ENCODE measurements at places on chromosomes 12 and 14.

DNA sequence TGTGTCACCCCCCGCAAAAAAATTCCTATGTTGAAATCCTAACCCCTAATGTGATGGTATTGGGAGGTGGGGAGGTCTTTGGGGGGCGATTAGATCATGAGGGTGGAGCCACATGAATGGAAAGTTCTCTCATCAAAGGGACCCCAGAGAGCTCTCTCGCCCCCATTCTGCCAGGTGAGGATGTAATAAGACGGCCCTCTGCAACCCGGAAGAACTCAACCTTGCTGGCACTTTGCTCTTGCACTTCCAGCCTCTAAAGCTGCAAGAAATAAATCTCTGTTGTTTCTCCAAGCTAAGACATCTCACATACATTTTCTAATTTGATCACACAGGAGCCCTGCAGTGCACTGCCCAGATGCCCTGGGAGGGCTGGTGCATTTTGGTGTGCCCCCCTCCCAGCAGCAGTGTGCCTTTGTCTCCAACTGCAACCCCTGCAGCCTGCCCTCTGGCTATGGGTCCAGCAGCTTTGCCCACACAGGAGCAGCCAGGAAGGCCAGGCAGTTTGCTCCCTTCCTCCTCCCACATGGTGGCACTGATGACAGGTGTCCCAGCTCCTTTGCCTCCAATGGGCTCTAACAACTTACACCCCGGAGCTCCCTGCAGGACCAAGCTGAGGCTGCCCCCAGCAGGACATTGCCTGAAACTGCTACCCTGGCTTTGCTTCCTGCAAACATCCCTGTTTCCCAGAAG is 59.3 kb downstream of the C14orf132 start:
- peak; percentile 48 for DNase-seq

DNA sequence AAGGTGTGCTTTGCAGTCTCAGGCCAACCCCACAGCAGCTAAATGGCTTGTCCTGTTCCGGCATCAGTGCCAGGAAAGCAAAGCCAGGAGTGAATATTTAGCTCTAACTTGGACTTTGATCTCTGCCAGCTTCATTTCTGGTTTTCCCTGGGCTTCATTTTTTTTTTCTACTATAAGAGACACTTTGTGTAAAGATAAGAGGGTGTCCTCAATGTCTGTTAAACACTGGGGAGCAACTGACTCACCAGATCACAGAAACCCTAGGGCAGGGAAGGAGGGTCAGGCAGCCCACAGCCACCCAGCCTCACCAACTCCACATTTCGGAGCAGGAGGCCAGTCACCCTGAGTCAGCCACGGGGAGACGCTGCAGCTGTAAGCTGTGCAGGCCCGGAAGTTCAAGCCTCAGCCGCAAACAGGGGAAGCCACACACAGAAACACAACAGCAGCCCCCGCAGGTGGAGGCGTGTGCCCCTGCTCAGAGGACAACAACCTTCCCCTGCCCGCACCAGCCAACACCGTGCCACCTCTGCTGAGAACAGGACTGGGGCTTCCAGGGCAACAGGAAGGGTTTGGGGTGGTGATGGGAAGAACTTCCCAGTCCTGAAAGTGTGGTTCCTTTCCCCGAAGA is 6.3 kb downstream of the TNFRSF1A start:
- DNase-seq: peak; percentile 76

- DNase-seq: no peak
Observed at GRCh38 chr14:20563971-20564370, 3.1 kb upstream of the RNASE9 start.

- no peak for DNase-seq
Observed at GRCh38 chr12:88559772-88560171, 20.5 kb downstream of the KITLG start.

- DNase-seq: no peak
Observed at GRCh38 chr14:62369919-62370560, 607.8 kb downstream of the SNAPC1 start.

DNA sequence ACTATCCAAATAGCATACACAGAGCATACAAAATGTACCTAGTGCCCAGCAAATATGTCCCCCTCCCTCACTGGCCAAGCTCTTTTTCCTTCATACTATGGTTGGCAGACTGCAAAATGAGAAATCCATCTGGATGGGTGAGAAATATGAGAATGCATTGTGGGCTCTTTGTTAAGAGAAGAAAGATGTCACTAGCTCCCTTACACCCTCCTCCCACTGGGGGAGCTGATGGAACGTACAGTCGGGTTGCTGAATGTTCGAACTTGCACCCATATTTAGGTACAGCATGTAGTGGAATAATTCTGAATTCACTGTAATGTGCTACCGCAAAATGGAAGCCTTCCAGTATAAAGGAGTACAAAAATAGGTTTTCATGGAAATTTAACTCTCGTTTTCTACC is 377.4 kb downstream of the GRIN2B start:
- no peak for DNase-seq

GRCh38 chr12:7351177-7351576 is 47.3 kb downstream of the ACSM4 start:
- DNase-seq: no peak

DNA sequence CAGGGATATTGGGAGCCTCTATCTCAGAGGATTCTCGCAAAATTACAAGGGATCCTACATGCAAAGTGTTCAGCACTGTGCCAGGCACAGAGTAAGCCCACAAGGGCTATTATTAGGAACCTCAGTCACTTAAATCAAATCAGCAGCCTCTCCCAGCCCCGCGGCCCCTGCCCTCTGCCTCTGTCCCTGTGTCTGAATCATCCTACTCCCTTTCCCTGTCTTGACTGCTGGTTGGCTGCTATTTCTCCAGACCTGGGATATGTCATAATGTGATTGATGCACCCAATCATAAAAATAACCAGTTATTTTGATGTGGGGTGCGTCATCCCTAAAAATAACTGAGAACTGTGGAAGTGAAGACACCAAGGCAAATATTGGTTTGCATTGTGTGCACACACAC is 176.3 kb downstream of the KSR2 start:
- no peak for DNase-seq

DNA sequence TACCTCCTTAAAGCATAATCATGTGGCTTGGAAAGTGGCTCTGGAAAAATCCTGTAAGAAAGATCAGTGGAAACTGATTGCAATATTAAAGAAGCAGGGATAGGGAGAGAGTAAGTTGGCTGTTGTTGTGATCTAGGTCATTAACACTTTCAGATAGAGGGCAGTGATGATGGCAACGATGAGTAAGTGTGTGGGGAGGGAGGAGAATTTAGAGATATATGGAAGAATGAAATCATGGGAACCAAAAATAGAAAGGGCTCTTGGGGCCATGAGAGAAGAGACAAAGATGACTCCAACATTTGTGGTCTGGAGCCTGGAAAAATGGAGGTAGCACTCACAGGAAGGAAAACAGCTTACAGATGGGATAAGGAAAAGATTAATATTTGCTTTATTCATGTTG is 23.3 kb downstream of the SNRPF start:
- no peak for DNase-seq

- peak; percentile 100 for DNase-seq
Observed at GRCh38 chr12:13196130-13196921, at the start of gene EMP1. Gene EMP1, plus strand, starts transcription at chr12:13196726. Its CDS starts 14,785 bp downstream, at chr12:13211511.
